ENCODE measurements at places on chromosomes 4 and X.

DNA sequence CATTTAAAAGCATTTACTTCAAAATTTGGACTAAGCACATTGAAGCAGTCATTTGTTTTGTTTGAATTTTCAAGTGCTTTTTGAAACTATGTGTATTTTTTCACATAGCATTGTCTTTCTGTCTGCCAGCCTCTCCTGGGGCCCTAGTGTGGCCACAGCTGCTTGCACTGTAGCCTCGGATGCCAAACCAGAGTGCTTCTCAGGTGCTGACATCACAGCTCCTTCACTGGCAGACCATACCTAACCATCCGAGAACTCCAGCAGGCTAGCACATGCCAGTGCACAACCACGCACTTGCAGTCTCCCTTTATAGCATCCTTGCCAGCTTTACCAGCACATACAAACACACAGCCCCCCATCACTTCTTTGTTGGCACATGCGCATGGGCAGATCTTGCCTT lies 1019.7 kb downstream of the STPG2 start:
- DNase-seq: no peak

GRCh38 chr4:15402146-15402545 lies 25.7 kb upstream of the C1QTNF7 start:
- no peak for DNase-seq

DNA sequence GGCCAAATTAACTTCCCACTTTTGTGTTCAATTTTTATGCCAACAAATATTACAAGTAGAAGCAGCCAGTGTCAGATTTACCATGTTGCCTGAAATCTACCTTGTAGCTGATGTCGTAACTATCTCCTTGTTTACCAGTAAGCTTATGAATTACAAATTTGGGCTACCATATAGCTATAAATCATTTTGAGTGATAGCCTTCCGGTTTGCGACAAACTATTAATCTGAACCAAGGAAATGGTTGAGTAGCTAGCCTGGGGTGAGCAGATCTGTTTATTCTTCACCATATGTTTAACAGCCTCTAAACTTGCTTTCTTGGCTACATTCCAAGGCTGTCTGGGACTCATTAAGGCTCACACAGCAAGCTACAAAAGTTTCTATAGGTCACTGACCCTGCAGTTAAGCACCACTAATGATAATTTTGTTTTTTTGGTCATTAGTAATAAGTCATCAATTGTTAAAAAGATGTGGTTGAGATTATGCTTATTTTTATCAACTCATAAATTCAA lies 218.7 kb upstream of the SPOCK3 start:
- no peak for DNase-seq

DNA sequence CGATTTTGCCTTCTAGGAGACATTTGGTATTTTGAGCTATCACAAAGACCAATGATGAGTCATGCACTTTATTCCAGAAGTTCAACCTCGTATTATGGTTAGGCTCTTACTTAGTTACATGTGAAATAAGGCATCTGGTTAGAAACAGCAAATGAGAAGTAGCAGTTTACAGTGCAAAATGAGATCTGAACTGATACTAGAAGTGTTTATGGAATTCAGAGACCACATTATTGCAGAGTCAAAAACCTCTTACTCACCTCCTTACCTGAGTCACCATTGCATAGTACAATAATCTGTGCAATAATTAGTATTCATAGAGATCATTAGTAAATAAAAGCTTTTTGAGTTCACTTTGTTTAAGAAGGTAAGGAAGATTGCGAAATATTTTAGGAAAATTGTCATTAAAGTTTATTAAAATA lies 38.7 kb downstream of the SEC24B start:
- DNase-seq: no peak

DNA sequence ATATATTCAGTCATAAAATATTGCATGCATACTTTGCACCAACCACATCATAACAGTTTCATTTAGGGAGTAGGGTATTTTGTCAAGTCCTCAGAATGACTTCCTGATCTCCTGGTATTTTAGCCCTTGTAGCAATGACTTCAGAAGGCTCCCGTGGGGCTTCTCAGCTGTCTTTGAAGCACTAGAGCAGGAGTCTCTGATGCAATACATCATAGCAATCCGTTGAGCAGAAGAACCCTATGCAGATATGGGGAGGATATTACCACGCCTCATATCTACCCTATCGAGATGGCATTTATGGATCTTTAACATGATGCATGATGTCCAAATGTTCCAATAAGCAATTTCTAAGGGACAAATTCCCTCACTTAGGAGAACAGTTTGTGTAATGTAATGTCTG lies 373.7 kb upstream of the FTHL17 start:
- no peak for DNase-seq

GRCh38 chrX:2701600-2701999 lies 10.5 kb downstream of the CD99 start:
- DNase-seq: no peak

GRCh38 chrX:133380711-133381619 lies 34.3 kb downstream of the GPC4 start:
- DNase-seq: no peak

GRCh38 chrX:47164420-47164819 lies 19.4 kb downstream of the RBM10 start:
- no peak for DNase-seq

DNA sequence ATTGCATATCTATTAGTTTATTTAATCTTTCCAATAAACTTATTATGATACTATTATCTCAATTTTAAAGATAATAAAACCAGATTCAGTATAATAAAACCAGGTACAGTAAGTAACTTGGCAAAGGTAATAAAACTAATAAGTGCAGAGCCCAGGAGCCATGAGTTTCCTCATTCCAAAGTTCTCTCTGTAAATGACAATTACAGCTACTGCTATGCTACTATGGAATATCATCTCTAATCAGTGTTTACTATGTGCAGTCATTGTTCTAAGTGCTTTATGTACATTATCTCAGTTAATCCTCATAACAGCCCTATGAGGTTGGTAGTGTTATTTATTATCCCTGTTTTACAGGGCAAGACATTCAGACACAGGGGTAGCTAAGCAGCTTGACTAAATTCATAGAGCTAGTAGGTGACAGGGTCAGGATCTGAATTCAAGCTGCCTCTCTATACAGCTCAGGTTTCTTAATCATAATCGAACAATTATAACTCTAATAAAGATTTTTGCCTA lies 285.0 kb upstream of the PITX2 start:
- no peak for DNase-seq

GRCh38 chr4:156711193-156711590 lies 260.4 kb downstream of the PDGFC start:
- DNase-seq: no peak

- no peak for DNase-seq
Measured at GRCh38 chrX:30887721-30888120, 1.3 kb downstream of the TAB3 start.

- no peak for DNase-seq
Measured at GRCh38 chr4:1833307-1834046, 22.5 kb downstream of the LETM1 start.

GRCh38 chrX:115029440-115029839 lies 12.0 kb upstream of the IL13RA2 start:
- DNase-seq: no peak

DNA sequence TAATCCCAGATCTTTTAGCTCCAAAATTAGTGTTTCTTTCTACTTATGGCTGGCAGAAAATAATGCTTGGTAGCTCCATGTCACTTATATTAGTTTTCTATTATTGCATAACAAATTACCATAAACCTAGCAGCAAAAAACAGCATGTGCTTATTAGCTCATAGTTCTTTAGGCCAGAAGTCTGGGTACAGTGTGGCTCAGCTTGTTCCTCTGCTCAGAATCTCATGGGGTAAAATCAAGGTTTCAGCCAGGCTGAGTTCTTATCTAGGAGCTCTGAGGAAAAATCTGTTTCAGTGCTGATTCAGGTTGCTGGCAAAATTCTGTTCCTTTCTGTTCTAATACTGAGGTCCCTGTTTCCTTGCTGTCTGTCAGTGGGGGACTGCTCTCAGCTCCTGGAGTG lies 101.1 kb downstream of the CT47B1 start:
- no peak for DNase-seq

DNA sequence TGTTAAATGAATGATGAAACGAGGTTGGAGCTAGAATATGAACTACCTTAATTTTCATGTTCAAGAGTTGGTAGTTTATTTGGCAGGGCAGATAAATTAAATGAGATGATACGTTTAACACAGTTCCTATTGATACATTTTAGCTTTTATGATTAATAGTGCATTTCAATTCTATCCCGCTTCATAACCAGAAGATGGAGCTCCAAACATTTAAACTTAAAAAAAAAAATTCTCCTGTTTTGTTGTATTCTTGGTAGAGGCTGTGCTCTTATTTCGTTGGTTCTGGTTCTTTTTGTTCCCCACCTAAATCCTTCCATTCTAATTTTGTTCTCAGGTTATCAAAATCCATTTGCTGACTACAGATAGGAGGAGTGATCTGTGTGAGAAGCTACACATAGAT lies 71.8 kb upstream of the PTPN13 start:
- DNase-seq: no peak

DNA sequence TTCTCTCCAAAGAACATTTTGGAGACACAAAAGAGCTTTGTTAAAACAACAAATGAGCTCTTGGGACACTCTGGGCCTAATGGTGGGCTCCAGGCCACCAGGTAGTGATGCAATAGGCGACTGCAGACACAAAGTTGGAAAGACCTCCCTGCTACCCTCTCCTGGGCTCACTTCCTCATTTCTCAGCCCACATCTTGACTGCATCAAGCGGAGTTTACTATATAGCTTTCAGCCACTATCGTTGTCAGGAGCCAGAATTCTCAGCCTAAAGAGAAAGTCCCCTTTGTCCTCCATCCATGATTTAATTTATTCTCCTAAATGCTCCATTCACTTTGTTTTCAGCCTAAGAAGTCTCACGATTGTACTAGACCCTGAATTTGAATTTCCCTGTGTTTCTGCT lies 114.9 kb downstream of the EFHC2 start:
- no peak for DNase-seq

DNA sequence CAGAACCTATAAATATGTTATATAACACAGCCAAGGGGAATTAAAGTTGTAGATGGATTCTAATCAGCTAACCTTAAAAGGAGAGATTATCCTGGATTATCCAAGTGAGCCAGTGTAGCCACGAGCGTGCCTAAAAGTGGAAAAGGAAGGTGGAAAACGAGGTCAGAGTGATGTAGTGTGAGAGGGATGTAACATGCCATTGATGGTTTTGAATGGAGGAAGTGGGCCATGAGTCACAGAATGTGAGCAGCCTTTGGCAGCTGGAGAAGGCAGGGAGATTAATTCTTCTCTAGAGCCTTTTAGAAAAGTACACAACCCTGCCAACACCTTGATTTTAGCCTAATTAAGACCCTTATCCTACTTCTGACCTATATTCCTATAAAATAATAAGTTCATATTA lies 149.1 kb downstream of the SLC39A8 start:
- DNase-seq: no peak

GRCh38 chr4:143183513-143184216 lies 1.1 kb upstream of the USP38 start:
- DNase-seq: no peak

GRCh38 chr4:173264684-173265185 lies 69.4 kb downstream of the HMGB2 start:
- no peak for DNase-seq

- no peak for DNase-seq
Measured at GRCh38 chr4:9970399-9971011, 50.8 kb downstream of the SLC2A9 start.

DNA sequence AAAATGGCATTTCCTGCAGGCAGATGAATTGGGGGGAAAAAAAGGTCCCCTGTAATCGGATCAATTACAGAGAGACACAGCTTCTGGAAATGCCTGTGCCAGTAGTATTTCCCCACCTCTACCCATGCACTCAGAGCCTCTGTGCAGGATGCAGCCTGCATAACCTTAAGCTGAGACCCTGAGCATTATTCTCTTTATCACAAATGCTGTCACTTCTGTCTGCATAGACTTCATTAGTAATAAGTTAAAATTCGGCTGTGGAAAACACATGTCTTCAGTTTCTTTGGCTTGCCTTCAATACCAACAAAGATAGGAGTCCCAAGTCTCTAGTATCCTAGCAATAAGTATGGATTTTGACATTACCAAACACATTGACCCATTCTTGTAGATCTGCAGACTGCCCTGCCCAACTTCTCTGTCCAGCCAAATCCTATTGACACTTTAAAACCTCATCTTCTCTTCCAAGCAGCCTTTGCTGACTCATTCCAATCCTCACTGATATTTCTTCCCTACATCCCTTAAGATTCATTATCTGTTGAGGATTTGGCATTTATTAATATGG lies 70.8 kb downstream of the LUZP4 start:
- no peak for DNase-seq
